Activated T-helper 2 cell treated with anti-CD3 and anti-CD28 coated beads, Interferon-gamma antibody, Interleukin-2, Interleukin-4, amounts not matched to agents 10 μg/mL and 5 μg/mL and 100 μg/mL, durations not matched to agents 14 hours and 24 hours and 36 hours (primary cell): ENCODE measurements at places on chromosomes 16 and 17. TPM values are rescaled to one million over a fixed set of nuclear protein-coding genes. Genes with fewer than 3 reads are reported as not detected.

SEZ6 gene
- not detected in 2 replicates for total RNA-seq

FZD2 gene
- total RNA-seq, result 0.53 and 0.57 TPM in 2 replicates

DNA sequence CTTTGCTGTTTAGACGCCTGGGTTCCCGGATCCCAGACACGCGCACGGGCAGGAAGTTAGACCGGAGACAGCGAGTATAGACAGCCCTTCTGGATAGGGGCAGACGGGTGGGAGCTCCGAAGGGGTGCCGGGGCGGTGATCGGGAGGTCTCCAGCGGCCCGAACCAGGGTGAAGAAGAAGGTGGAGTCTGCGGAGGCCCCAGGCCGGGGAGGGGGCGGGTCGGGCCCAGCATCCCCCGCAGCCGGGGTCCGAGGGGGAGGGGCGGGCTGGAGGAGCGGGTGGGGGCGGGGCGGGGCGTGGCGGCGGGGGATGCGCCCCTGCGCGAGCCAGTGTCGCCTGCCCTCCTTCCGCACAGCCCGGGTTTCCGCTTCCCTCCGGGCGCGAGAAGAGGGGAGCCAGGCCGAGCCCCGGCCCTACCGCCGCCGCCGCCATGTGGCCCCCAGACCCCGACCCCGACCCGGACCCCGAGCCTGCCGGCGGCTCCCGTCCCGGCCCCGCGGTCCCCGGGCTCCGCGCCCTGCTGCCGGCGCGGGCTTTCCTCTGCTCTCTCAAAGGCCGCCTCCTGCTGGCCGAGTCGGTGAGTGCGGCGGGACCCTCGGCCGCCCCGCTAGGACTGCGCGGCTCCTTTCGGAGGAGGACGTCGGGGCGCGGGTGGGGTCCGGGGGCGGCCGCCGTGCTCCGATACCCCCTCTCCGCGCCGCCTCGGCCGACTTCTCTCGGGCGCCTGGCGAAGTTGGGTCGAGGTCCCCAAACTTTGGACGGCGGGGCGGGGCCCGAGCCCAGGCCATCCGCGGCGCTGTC is at the start of gene CMTM3:
CMTM3 (plus strand) TSS at position 329 of the 801 bp plus-strand sequence; CDS start at position 431, 102 bp downstream.
- DNase-seq, result peak; percentile 71

DNA sequence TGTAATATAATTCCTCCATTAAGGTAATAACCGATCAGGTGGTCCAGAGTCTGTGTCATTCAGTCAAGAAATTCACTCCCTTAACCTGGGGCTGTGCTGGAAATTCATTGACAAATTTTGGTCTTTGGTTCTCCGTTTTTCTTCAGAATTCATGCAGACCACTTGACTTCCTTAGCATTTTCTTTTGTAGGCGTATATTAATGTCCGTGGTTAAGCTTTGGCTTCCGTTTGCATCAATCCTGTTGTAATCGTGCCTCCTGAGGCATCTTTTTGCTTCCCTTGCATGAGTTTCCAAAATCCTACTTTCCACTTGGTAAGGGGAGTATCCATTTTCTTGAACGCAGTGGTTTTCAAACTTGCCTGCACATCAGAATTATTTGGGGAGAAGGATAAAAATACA is 9.0 kb downstream of the LRRC37B start:
- DNase-seq, result no peak

DNA sequence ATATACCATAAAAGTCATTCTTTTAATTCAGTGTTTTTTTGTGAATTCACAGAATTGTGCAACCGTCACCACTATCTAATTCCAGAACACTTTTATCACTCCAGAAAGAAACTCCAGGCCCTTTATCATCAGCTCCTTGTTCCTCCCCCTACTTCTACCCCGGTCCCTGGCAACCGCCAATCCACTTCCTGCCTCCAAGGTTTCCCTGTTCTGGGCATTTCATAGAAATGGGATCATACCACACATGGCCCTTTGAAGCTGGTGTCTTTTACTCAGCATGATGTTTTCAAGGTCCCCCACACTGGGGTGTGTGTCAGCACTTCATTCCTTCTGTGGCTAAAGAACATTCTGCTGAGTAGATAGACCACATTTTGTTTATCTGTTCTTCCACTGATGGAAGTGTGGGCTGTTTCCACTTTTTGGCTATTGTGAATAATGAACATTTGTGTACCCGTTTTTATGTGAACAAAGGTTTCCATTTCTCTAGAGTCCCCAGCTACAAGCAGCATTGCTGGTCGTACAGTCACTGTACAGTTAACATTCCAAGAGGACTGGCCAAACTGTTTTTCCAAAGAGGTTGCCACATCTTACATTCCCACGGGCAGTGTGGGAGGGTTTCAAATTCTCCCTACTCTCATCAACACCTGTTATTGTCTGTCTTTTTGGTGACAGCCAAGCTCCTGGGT is 75.8 kb upstream of the ZNF469 start:
- no peak for DNase-seq

PABPN1L gene
- not detected in 2 replicates for total RNA-seq

- no peak for DNase-seq
Measured at GRCh38 chr17:55037828-55038227, 69.3 kb downstream of the STXBP4 start.

- DNase-seq, result no peak
Measured at GRCh38 chr16:46866286-46866685, 17.9 kb upstream of the GPT2 start.

GRCh38 chr16:61936522-61936921 is 99.7 kb downstream of the CDH8 start:
- no peak for DNase-seq

PLD6 gene
- 8.5 and 9.1 TPM in 2 replicates for total RNA-seq

PDILT gene
- total RNA-seq, result 0.07 TPM in 1 of 2 replicates, not detected in the other

KRTAP9-6 gene
- total RNA-seq, result not detected in 2 replicates

GRCh38 chr16:14179116-14179515 is 108.0 kb downstream of the MRTFB start:
- no peak for DNase-seq

ABCC3 gene
- not detected in 2 replicates for total RNA-seq

NT5C gene
- 72.7 and 86.6 TPM in 2 replicates for total RNA-seq

- no peak for DNase-seq
Measured at GRCh38 chr17:74231928-74232907, 18.8 kb downstream of the TTYH2 start.

GRCh38 chr16:74726716-74727115 is 26.1 kb upstream of the MLKL start:
- no peak for DNase-seq
